Activated T-helper 1 cell treated with anti-CD3 and anti-CD28 coated beads, Interleukin-2, amount 50 U/mL, for 16 hours (primary cell): ENCODE measurements at places on chromosomes 13 and 19.

DNA sequence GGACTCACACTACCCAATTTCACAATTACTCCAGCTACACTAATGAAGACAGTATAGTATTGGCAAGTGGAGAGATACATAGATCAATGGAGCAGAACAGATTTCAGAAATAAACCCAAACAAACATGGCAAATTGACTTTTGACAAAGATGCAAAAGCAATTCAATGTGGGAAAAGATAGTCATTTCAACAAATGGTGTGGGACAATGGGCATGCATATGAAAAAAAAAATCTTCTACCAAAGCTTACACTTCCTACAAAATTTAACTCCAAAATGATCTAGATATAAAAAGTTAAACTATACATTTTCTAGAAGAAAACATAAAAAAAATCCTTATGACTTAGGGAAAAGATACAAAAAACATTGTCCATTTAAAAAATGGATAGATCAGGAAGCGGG lies 2.7 kb upstream of the IGFL4 start:
- DNase-seq: no peak

GRCh38 chr13:38900188-38900587 lies 90.4 kb downstream of the STOML3 start:
- no peak for DNase-seq

- DNase-seq: no peak
Measured at GRCh38 chr13:74256969-74257368, 122.8 kb upstream of the KLF12 start.

DNA sequence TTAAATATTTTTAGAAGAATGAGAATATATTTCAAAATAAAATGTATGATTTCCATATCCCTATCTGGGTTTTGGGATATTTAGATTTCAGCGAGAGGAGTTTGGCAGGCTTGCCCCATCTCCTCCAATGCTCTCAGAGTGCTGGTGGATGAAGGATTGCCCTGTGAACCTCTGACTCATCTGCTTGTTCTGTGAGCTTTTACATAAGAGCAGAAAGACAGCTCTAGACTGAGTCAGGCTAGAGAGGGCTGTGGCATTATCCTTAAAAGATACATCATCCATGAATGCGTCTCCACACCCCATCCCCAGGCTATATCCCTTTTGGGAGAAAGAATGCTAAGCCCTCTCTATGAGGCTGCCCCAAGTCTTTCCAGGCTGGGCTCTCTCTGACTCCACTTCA lies 190.6 kb downstream of the TUBA3C start:
- no peak for DNase-seq

GRCh38 chr13:37059848-37060192 lies 332 bp upstream of the SUPT20H start:
- no peak for DNase-seq

- peak; percentile 14 for DNase-seq
Measured at GRCh38 chr19:4909156-4909896, at the start of gene UHRF1. Gene UHRF1, plus strand, starts transcription at chr19:4909501. Its CDS starts 1,385 bp downstream, at chr19:4910886.

GRCh38 chr13:23605831-23606230 lies 35.6 kb downstream of the TNFRSF19 start:
- DNase-seq: no peak

GRCh38 chr19:46014941-46015686 lies 7.7 kb downstream of the PGLYRP1 start:
- DNase-seq: peak; percentile 49

- DNase-seq: no peak
Measured at GRCh38 chr13:111043575-111043982, 71.5 kb upstream of the ARHGEF7 start.

DNA sequence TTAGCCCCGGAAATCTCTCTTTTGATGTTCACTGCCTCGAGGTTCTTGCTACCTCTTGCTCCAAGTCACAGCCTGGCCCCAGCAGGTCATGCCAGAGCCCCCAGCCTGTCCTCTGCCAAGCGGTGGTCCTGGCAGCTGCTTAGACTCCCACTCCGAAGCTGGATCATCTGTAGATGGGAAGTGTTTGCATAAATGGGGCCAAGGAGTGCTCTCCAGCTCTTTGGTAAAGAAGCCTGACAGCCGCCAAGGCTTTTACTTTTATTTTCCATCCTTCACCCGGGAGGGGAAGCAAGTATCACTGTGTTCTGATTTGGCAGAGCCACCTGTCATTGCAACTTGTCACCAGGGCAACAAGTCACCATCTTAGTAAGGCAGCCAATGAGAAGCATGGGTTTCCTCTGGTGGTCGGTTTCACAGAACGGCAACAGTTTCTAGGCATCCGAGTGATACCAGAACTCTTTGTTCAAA lies 10.6 kb upstream of the RETN start:
- DNase-seq: no peak

DNA sequence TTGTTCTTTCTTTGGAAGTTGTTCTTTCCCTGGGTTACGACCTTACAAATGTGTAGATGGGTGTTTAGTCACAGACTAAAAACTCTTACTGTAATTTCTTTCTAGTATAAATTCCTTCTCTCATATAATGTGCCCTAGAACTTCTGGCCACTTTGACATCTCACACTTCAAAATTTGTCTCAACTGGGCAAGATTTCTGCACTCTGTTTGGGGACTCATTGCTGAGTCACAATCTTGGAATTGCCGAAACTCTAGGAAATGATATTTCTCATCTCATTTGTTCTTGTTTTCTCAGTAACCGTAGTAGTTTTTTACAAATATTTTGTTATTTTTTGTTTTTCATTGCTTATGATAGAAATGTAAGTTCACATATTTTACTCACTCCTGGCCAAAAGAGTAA lies 2523.2 kb upstream of the PCDH20 start:
- no peak for DNase-seq

DNA sequence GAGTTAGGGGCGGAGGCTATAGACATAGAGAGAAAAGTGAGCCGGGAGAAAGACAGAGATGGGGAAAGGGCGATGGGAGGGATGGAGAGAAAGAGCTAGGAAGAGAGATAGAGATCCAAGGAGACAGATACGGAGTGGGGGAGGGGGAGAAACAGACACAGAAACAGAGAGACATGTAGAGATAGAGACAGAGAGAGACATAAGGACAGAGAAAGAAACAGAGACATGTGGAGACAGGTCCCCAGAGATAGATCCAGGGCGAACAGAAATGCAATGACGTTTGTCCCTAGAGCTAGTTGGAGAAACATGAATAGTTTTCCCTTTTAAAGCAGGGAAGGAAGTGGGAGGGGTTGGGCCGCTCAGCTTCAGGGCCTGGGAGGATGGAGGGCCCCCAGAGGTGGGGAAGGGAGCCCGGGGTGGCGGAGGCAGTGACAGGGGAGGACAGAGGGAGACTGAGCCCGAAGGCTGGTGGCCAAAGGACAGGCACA lies 4.6 kb downstream of the PPP1R14A start:
- no peak for DNase-seq

GRCh38 chr19:14112809-14113385 lies 4.7 kb downstream of the PRKACA start:
- no peak for DNase-seq

DNA sequence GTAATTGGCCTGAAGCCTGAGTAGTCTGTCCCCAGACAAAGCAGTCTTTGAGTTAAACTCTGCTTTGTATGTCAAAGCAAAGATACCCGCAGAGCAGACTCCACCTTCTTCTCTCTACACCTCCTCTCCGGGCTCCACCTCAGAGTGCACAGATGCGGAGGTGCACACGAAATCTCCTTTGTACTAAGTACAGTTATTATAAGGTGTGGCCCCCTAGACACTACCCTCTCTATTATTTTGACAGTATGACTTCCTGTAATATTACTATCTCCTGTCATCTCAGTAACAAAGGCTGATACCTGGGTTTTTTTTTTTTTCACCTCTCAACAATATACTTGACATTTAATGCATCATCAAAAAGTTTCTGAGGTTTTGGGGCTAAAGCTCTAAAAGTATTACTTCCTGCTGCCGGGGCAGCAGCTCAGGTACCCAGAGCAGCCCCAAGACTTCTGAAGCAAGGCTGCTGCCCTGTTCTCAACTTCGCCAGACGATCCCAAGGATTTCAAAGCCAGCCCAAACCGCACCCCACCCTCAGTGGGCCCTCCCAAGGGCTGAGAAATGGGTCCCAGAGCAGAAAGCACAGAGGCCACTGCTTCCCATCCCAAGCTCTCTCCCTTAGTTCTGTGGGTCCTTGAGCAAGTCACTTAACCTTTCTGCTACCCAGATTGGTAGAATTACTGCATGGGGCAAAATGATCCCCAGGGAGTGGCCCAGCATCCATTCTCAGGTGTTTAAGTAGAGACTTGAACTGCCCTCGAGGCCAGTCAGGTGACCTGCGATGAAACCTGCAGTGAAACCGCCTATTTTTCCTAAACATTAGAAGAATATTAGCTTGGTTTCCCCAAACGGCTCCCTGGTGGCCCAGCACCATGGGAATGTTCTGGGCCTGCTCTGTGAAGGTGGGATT lies 180.6 kb downstream of the FOXO1 start:
- DNase-seq: peak; percentile 50

DNA sequence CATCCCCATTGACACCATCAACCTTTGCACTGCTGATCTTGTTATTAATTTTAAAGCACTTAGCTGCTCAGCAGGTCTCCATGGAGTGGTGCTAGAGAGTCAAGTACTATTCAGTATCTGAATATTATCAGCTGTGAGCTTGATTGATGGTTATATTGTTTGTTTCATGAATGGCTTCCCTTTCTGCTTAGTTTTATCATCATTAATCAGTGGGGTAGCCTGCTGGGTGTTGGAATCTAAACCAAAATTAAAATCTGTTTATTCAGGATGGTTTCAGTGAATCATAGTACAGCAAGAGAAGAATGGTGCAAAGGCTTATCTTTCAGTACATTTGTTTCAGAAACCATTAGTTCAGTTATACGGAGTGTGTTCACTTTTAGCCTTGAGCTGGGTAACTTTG lies 42.5 kb upstream of the SCEL start:
- DNase-seq: no peak

- no peak for DNase-seq
Measured at GRCh38 chr19:1945899-1946298, 4.9 kb downstream of the CSNK1G2 start.

DNA sequence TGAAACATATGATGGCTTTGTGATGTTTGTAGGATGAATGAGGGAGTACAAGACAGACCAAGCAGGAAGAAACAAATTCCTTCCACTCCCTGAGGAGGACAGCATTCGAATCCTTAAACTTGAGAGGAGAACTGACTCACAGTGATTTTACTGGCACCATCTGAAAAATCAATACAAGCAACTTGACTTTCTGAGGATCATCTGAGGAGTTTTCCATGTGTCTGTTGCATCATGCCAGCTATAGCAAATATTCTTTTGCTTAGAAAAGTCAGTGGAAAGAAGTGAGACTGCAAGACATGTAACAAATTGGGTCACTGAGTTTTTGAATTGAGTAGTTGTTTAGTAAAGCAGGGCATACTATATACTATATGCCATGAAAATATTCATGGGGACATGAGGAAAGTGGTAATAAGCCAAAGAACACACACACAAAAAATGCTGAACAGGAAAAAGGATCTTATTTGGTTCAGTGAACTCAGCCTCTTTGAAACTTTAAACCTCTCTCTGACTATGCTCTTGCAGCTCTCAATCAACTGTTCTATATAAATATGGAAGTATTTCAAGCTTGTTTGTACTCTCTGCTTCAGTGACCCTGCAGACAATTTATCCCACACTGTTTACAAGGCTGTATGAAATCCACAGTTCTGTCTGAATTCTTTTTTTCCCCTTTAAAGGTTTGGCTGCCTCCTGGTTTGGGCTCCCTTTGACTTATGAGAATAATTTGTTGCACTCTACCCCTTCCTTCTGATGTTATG lies 35.5 kb downstream of the SERTM1 start:
- no peak for DNase-seq

GRCh38 chr13:100433475-100433874 lies 155.1 kb downstream of the GGACT start:
- DNase-seq: no peak

- no peak for DNase-seq
Measured at GRCh38 chr19:34972163-34972705, 8.2 kb upstream of the ZNF792 start.

DNA sequence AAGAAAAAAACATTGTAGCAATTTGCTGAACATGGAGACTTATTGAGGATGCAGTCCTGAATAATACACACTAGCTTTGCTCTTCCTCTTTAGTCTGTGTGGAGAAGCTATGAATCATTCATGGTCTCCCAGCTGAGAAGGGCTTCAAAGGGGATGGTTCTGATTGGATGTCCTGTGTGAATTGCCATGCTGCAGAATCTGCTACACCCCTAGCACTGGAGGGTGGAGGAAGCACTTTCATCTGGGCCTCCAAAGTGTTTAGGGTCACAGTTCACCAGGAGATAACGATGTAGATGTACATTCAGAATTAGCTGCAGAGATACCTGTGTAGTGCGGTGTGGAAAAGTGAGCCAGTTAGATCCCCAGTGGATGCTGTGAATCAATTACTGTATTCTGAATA lies 321.1 kb upstream of the EDNRB start:
- DNase-seq: no peak

- no peak for DNase-seq
Measured at GRCh38 chr13:99982731-99983498, 1.3 kb downstream of the ZIC2 start.

GRCh38 chr19:19409205-19409604 lies 3.7 kb downstream of the GATAD2A start:
- DNase-seq: no peak

DNA sequence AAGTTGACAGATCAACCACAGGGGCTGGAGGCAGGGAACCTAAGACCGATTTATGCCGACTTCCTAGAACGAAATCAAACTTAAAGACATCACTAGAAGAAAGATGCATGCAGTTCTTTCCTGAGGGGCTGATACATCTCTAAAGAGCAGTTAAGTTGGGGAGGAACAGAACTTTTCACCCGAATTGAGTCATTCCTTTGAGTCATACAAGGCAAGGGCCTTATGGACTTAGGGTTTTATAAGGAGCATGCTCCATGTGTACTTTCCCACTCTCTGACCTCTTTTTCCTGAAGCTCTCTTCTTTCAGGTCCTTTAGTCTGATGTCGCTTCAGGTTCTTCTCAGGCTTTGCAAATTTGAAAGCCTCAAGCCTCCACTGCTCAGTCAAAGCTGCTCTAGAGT lies 7.9 kb upstream of the FBXL3 start:
- no peak for DNase-seq

DNA sequence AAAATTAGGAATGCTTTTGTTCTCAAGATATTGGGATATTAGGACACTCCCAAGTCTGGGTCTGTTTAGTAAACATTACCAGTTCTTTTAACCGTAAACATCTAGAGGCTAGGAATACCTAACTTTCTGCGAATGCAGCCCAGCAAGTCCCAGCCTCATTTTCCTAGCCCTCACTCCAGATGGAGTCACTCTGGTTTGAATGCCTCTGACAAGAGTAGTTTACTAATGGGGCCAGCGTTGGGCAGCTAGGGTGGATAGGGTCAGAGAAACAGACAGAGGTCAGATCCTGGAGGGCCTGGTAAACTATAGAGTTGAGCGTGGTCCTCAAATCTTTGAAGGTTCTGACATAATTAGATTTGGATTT lies 53.6 kb downstream of the WDFY2 start:
- DNase-seq: no peak

- no peak for DNase-seq
Measured at GRCh38 chr13:52179925-52180324, 20.5 kb upstream of the NEK3 start.

- no peak for DNase-seq
Measured at GRCh38 chr13:36919171-36919832, 736 bp downstream of the SMAD9 start.

GRCh38 chr13:49218493-49219051 lies 1.6 kb upstream of the MLNR start:
- DNase-seq: no peak

- no peak for DNase-seq
Measured at GRCh38 chr13:21925720-21926119, 254.8 kb downstream of the FGF9 start.

- DNase-seq: no peak
Measured at GRCh38 chr13:60078226-60078625, 85.5 kb downstream of the DIAPH3 start.

GRCh38 chr13:45339867-45340266 lies 1.1 kb downstream of the TPT1 start:
- DNase-seq: no peak
